ENCODE measurements at places on chromosomes 3 and 15. TPM values are rescaled to one million over a fixed set of nuclear protein-coding genes. Genes with fewer than 3 reads are reported as not detected.
A peak's percentile ranks its signal among the peaks of the same experiment; 100 is the strongest.

The SLC6A11 gene
- total RNA-seq: 0.30 TPM

The SPINK8 gene
- not detected for total RNA-seq

The MESP2 gene
- not detected for total RNA-seq

The CLDN16 gene
- 0.44 TPM for total RNA-seq

The STIMATE gene
- 35.4 TPM for total RNA-seq

The LRCH3 gene
- total RNA-seq: 69.5 TPM

The RGMA gene
- 110 TPM for total RNA-seq

The CELSR3 gene
- total RNA-seq: 0.87 TPM

DNA sequence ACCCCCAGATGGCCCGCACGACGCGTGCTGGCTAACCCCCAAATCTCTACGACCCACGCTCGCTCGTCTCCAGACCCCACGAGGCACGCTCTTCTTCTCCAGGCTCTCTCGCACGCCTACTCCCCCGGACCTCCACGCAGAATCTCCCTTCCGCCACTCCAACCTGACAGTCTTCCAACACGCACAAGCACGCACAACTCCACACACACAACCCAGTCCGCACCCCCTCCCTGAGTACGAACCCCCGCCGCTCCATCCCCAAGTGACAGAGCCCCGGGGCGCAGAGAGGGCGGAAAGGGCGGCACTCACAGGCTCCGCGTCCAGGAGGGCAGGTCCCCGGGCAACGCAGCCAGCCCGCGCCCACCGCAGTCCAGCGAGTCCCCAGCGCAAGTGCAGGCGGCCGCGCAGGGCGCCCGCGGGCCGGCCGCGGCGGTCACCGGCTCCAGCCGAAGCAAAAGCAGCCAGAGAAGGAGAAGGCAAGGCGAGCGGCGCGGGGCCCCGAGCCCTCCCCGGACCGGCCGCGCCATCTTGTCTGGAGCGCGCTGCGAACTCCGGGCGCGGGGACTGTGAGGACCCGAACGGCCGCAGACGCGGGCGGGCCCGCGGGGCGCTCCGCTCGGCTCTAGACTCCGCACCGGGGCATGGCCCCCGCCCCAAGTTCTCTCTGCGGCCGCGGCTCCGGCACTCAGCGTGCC, 794 bp downstream of the LRIG1 start:
- DNase-seq: peak; percentile 20

- DNase-seq: no peak
Measured at GRCh38 chr3:129651435-129652202, 45.1 kb upstream of the PLXND1 start.

DNA sequence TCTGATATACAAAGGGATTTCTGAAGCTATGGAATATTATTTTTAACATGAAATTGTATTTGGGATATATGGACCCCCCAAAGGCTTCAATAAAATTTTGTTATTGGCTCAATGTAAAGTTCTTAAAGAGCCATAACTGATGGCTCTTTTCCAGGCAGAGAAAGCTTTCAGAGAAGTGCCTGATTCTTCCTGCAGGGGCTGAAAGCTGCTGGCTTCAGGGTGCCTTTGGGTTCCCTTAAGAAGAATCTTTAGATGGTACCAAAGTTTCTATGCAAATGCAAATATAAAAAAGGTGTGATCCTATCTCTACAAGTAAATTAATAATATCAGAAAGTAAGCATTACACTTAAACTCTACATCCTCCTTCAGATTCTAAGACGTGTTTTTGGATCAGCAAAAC, 72.6 kb downstream of the NR2F2 start:
- DNase-seq: no peak

GRCh38 chr3:128074851-128075521, 22.7 kb downstream of the SEC61A1 start:
- no peak for DNase-seq

- DNase-seq: no peak
Measured at GRCh38 chr3:33181229-33181628, 37.4 kb downstream of the SUSD5 start.

DNA sequence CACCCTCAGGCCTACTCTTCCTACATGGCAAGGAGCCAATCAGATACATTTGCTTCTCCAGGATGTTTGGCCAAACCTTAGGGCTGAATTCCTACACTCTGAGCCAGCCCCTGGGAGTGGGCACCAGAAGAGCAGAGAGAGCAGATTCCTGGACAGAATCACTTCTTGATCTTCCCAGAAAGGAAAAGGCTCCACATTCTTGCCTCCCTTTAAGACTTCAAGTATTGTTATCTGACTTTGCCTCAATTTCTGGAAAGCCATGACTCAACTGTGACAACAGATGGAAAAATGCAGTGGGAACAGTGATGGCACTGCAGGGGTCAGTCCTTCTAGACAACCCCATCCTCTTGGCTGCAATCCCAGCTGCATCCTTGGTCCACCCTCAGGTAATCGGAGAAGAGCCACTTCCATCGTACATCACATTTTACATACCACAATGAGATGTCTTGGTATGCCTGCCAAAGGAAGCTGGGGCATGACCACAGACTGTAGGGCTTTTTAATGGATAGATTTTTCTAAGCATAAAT, 21.0 kb downstream of the SLCO2A1 start:
- no peak for DNase-seq

- DNase-seq: no peak
Measured at GRCh38 chr3:69462022-69462825, 76.3 kb upstream of the FRMD4B start.

DNA sequence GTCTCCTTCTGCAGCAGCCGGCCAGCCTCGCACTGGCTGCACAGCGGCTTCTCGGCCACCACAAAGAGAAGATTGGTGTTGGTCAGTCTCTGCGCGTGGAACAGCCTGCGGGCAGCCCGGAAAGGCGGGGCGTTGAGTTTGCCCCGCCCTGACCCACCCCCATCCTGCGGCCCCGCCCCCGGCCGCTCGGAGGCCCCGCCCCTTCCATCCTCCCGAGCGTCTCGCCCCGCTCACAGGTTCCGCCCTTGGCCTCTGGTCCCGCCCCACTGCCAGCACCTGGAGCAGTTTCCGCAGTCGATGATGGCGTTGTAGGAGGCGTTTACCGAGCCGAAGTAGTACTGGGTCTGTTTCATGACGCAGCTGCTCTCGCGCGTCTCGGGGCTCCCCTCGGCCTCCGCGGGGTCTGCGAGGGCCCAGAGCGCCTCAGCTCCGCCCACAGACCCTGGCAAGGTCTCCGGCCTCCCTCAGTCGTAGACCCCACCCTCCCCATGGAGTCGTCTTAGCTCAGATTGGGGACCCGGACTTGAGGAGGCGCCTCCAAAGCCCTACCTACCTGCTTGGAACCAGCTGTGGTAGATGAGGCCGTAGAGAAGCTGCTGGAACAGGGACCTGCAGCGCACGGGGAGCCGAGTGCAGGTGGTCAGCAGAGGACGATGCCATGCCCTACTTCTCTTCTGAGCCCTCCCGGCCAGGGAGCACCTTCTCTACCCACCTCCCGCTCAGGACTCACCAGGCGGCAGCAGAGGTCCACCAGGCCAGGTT, 5.9 kb upstream of the TMEM115 start:
- DNase-seq: peak; percentile 72

GRCh38 chr3:29409409-29409808, 128.5 kb downstream of the RBMS3 start:
- DNase-seq: no peak

GRCh38 chr15:93036951-93037819, 51.8 kb downstream of the RGMA start:
- peak; percentile 67 for DNase-seq

GRCh38 chr3:153927107-153927506, 194.1 kb upstream of the ARHGEF26 start:
- peak; percentile 10 for DNase-seq

DNA sequence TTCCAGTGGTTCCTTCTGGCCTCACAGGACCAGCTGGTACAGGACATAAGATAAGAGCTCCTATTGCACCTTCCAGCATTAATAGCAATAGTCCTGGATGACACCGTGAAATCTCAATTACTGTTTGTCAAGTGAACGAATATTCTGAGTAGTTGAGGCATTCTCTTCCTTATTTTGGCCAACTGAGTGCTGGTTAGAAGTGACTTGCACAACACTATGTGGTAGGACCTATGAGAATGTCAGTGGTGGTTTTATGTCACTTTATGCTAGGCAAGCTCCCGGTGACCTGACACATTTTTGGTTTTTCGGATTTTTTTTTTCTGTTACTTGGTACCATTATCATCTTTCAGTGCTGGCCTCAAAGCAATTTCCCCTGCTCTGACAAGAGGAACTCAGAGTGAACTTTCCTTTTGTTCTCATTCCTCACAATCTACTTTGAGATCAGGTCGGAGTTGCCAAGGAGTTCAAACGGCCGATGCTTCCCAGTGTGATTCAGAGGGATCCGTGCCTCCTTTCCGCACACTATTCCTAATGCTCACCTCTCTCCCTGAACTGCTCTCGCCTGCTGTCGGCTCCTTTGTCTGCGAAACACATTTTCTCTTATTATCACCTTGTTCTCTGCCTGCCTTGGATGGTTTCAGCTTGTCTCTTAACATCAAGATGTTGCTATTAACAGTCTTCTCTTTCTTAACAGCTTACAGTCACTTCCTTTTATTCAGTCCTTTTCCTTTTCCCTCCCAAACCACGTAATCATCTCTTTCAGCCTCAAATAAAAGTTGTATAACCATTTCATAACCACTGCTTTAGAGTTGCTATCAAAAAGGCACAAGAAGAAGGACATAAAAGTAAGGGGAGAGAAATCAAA, 35.8 kb downstream of the QTRT2 start:
- no peak for DNase-seq

- DNase-seq: no peak
Measured at GRCh38 chr15:64624242-64624641, 151.1 kb downstream of the RBPMS2 start.

GRCh38 chr15:48052946-48053345, 67.8 kb upstream of the SLC24A5 start:
- no peak for DNase-seq

GRCh38 chr15:85964471-85964870, 115.2 kb upstream of the AGBL1 start:
- DNase-seq: no peak

DNA sequence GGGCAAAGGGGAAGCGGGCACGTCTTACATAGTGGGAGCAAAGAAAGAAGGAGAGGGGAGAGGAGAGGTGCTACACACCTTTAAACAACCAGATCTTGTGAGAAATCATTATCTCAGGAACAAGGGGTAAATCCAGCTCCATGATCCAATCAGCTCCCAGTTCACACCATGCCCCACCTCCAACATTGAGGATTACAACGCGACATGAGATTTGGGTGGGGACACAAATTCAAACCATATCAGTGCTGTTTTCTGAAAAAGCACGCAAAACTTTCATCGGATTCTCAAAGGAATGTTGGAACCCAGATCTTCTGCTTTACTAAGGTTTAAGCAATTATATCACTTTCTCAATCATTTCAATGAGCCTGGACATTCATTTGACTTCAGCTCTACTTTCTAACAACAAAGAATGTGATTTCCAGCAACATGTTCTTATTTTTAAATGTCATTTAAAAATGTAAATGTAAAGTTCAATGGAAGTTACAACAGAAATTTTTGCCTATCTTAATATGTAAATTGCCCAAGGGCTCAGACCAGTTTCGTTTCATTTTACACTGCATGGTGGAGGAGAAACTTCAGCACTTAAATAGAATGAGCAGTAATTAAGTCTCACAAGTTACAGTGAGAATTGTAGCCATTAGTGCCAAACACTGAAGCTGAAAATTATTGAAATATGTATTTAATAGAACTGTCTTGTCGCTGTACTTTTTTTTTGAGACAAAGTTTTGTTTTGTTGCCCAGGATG, 8.4 kb upstream of the CCDC54 start:
- DNase-seq: no peak

DNA sequence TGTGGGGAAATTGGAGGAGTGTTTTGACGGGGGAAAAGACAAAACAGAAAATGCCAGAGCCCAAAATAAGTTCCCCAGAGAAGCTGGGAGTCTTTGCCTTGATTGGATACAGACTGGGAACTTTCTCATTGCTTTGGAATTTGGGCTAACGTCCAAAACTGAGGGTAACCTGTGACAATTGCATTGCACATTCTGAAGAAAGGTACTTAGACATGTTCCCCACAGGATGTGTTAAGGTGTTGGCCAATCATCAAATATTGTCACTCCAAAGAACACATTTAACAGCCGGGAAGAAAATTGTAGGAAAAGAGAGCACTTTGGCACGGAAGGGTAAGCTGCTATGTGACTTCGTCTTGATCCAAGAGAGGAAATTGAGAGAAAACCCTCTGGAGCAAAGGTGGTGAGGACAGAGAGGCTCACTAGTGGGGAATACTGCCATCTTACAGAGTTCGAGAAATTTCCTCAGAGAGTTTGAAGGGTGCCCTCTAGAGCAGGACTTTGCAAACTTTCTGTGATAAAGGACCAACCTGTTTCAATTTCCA, 619.5 kb upstream of the TBL1XR1 start:
- DNase-seq: no peak

GRCh38 chr3:50219285-50219684, 14.2 kb downstream of the SLC38A3 start:
- DNase-seq: no peak

GRCh38 chr3:165507576-165507975, 311.4 kb upstream of the SLITRK3 start:
- no peak for DNase-seq

- no peak for DNase-seq
Measured at GRCh38 chr3:473033-473800, 276.7 kb downstream of the CHL1 start.

DNA sequence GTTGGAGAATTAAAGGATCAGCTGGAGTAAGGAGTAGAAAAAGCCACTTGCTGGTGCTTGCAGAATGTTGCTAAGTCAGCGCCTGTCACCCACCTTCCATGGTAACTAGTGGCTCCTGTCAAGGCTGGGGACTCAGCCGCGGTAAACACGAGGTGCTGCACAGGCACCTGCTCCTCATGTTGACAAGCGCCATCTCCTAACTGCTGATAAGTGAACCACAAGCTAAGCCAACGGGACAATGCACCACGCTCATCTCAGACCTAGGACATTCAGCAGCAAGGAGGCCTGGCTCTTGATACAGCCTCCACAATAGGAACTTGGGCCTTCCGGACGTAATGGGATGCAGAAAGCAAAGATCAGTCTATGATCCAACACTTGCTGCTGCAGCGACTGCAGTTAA, 264.4 kb downstream of the OCA2 start:
- DNase-seq: no peak

DNA sequence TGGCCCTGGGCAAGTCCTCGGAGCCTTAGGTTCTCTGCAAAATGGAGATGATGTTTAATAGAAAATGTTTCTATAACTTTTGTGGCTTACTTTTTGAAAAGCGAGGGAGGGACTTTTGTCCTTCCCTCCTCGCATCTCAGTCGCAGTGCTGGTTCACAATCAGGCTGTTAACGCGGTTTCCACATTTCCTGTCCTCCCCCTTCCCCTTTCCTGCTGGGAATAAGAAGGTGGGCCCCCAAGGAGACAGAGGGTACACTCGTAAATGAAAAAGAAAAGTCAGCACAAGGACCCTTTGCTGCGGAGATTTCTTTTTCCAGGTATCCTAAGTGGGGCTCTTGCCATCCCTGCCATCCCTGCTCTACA, 29.5 kb downstream of the ARHGAP31 start:
- DNase-seq: no peak

DNA sequence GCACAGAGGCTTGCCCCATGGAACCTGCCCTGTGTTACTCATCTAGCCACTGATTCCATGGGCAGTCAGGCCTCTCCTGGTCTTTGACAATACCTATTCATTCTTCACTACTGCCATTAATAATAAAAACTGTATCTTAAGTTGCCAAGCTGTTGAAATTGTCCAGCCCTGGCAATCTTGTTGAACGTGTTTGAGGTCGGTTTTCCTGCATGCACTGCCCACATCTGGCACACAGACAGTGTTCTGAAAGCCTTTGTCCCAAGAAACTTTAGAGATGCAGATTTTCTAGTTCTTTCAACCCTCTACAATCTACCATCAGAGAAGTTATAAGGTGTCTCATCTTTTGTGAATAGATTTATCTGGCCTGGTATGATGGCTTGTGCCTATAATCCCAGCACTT, 567.2 kb upstream of the NECTIN3 start:
- no peak for DNase-seq

GRCh38 chr15:69892351-69892750, 205.4 kb downstream of the TLE3 start:
- no peak for DNase-seq

Measured in tibial nerve (tissue), 4 donors.